ENCODE measurements at places on chromosomes 1 and 21.

- DNase-seq: no peak
Observed at GRCh38 chr1:6795661-6796060, 10.4 kb downstream of the CAMTA1 start.

DNA sequence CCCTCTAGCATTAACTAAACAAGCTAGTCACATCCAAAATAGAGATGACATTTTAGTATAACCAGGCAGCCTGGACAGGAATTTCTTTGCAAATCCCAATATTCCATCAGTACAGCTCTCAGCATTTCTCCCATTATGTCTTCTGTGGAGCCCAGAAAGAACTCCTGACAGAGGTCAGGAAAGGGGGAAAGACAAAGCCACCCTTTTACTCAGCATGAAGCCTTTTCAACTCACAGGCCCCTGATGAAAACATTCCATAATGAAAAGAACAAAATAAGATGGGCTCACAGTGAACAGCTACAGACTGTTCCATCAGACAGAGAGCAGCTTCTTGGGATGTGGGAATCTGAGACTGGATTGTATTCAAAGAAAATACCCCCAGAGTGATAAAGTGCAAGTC lies 80.6 kb downstream of the TEX35 start:
- DNase-seq: no peak

DNA sequence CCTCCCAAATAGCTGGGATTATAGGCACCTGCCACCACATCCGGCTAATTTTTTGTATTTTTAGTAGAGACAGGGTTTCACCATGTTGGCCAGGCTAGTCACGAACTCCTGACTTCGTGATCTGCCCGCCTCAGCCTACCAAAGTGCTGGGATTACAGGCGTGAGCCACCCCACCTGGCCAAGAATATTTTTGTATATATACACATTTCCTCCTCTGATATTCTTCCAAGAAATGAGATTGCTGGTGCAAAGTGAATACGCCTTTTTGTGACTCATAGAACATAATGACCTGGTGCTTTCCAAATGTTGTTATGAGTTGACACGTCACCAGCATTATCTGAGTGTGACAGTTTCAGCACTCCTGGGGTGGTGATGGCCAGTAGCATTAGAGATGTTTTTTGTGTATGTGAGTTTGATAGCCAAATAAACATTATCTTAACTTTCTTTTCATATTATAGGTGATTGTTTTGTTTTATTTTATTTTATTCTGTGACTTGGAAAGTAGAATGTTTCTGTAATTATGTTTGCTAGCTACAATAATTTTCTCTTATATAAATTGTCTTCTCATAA lies 54.9 kb downstream of the KCNK1 start:
- peak; percentile 33 for DNase-seq

DNA sequence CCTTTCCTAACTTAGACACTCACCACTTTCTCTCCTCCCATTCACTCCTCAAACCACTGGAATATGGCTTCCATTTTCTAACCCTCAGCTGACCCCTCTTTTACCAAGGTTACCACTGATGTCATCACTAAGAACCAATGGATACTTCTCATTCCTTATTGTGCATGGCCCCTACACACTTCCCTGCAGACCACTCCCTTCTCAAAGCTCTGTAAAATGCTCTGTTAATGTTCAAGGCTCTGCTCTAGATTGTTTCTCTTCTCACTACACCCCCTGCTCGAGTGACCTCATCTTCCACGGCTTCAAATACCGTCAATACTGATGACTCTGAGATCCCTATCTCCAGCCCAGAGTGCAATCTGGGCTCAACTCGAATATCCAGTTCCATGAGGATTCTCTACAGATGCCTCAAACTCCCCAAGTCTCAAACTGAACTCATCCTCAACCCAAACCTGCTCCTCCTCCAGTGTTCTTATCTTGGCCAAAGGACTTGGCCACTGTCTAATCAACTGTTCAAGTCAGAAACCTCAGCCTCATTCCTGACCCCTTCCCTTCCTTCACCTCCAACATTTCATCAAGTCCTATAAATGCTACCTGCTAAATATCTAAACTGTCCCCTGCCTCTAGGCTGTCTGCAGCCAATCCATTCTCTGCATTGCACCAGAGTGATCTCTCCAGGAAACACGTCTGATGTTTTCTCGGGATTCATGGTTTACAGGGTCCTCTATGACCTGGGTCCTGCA lies 41.3 kb upstream of the BMP8B start:
- no peak for DNase-seq

- no peak for DNase-seq
Observed at GRCh38 chr1:30413111-30413440, 310.3 kb downstream of the MATN1 start.

- no peak for DNase-seq
Observed at GRCh38 chr21:34094949-34095348, 21.6 kb downstream of the MRPS6 start.

- DNase-seq: no peak
Observed at GRCh38 chr1:107920999-107921398, 44.0 kb downstream of the VAV3 start.

GRCh38 chr1:234499119-234499942 lies 20.4 kb upstream of the TARBP1 start:
- peak; percentile 95 for DNase-seq
